ENCODE measurements at places on chromosomes 6 and 20.

- no peak for DNase-seq
Measured at GRCh38 chr6:51352506-51353029, 533.9 kb downstream of the TFAP2B start.

DNA sequence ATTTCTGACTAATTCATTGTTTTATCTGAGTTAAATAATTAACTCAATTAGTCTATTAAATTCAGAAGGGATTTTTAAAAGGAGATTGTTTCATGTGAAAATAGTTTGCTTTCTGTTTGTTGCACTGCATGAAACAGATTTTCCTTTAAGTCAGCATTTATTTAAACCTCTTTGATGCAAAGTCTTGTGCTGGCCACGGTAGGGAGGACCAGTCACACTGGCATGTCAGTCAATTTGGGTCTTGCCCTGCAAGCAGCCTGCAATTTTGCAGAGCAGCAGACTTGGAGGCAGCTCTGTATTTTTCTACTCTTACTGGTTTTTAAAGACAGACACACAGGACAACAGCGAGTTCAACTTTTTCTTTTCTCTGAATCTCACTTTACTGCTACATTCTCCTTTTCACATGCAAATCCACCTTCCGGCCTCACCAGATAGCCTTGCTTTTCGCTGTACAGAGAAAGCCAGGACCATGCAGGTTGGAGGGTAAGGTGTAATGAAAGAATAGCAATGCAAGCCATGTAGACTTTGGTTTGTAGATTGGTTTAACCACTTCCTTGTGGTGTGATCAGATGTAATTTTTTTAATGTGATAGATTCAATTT, 689.9 kb upstream of the AGPAT4 start:
- DNase-seq, result no peak

- no peak for DNase-seq
Measured at GRCh38 chr20:43789593-43789992, 62.8 kb upstream of the GTSF1L start.

DNA sequence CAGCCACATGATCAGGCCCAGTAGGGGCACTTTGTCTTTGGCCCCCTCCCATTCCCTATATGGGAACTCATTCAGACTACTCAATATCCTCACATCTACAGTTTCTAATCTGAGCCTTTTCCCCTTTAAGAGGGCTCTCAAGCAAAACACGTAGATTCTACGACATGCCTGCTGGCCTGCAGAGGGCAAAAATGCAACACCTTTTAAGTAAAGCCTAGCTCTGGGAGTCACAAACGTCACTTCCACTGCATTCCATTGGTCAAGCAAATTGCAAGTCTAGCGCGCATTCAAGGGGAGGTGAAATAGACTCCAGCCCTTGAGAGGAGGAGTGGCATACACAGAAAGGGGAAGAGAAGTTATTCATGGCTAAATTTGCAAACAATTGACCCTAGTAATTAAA, 70.6 kb downstream of the CDC40 start:
- no peak for DNase-seq

DNA sequence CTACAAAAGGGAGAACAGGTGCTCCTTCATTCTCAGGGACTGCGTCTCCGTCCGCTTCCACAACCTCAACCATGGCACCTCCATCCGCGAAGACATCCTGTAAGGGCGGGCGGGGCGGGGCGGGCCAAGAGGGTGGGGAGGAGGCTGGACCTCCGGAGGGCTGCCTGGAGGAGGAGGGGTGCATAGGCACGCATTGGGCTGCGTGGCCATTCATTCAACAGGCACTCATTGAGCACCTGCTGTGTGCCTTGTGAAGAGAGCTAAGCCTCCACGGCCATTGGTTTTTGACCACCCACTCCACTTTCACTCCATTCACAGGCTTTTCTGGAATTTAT, 435 bp downstream of the ZSWIM3 start:
- no peak for DNase-seq

DNA sequence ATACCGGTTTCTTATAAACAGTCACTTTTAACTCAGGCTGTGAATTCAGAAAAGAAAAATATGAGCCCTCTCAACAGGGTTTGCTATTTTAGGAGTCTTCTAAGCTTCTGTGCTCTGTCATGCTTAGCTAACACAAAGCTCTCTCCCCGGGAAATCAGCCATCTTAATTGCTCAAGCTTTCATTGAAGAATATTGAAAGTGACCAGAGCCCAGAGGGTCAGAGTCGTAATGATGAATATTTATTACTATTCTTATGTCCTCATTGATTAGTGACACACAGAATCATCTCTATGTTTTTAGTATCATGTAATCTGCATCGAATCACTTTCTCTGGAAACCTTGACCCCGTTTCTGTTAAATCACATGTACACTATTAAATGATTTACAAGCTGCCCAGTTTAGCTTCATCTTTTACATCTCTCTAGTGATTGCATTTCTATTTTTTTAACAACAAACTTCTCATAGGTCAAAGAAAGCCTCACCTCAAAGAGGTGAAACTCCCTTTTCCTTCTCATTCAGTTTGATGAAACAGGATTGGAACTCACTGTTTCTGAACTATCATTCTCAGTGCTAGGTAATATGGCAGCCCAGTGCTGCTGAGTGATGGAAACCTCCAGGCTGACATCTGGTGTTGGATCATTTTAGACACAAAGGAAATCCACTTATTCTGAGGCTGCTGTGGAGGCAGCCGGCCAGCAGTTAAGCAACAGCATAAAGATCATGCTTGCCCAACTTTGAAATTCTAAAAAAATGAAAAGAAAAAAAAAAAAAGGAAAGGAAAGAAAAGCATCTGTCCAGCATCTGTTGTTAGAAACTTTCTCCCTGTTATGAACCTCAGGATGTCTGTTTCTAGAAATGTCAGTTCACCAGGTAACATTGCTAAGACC, 96.3 kb downstream of the RFPL4B start:
- DNase-seq, result no peak

GRCh38 chr6:130507666-130508028, 141.8 kb downstream of the TMEM200A start:
- no peak for DNase-seq
